ENCODE measurements at places on chromosomes 6 and 20.

- DNase-seq = no peak
Observed at GRCh38 chr6:22657352-22657980, 88.1 kb downstream of the HDGFL1 start.

DNA sequence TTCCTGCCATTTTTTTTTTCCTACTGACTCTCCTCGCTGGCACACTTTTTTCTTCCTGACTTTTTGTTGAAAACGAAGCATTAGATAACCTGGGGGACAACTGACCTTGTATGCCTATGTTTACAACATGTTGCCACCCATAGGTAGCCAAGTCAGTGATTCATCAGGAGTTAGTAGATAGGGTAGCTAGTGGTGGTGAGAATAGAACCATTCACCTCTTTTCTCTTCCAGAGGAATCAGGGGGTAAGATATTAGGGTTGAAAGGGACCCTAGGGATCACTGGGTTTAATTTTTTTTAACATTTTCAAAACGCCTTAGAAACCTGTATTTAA, 427.9 kb upstream of the FLRT3 start:
- DNase-seq = no peak

DNA sequence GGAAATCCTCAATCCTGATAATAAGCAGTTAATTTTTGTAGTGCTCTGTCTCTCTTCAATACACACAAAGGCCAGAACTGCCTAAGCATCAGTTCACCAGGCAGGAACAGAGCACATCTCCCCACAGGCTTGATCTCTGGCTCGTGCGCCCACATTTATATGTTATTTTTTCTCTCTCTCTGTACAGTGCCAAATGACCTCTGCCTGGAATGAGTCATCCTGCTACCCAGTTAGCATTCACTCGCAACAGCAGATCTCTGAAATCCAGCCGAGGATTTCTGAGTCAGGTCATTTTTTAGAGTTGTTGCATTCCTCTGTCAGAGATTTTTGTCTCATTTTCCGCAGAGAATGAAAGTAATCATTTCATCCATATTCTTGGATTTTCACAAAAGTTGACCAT, 107.1 kb downstream of the COL12A1 start:
- DNase-seq = no peak

DNA sequence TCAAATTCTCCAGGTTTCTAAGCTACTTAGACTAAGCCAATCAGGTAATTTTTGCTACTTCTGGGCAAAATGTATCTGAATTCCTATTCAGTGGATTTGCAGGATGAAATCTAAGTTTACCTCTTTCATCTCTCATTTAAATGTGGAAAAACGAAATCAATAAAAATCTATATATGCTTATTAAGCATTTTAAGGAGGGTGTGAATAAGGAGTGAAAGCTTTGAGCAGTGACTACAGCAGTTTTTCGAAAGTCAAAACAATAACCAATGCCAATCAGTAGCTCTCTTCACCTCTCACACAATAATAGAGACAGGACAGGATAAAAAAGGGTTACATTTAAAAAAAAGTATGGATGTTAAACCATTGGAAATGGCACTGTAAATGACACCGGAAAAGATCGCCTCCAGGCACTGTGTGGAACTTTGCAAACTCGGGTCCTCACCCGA, 476 bp upstream of the BCKDHB start:
- no peak for DNase-seq

GRCh38 chr6:35461270-35461669, 6.9 kb upstream of the RPL10A start:
- no peak for DNase-seq
